AG09319 (cell line): ENCODE measurements at places on chromosomes 4 and X.

DNA sequence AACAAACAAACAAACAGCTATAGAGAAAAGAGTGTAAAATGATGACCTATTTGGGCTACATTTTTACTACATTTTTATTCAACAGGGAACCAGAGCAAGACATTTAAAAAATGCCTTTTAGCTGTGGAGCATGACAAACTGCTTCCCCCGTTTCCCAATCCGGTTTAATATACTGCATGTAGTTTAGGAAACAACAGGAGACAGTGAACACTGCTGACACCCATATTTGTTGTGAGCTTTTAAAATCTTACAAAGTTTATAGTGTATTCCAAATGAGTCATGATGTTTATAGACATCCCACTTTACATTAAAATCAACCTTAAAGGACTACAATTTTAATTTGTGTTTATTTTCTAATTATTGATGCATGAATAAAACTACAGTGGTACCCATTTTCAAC is 1238.3 kb downstream of the TECRL start:
- no peak for DNase-seq

DNA sequence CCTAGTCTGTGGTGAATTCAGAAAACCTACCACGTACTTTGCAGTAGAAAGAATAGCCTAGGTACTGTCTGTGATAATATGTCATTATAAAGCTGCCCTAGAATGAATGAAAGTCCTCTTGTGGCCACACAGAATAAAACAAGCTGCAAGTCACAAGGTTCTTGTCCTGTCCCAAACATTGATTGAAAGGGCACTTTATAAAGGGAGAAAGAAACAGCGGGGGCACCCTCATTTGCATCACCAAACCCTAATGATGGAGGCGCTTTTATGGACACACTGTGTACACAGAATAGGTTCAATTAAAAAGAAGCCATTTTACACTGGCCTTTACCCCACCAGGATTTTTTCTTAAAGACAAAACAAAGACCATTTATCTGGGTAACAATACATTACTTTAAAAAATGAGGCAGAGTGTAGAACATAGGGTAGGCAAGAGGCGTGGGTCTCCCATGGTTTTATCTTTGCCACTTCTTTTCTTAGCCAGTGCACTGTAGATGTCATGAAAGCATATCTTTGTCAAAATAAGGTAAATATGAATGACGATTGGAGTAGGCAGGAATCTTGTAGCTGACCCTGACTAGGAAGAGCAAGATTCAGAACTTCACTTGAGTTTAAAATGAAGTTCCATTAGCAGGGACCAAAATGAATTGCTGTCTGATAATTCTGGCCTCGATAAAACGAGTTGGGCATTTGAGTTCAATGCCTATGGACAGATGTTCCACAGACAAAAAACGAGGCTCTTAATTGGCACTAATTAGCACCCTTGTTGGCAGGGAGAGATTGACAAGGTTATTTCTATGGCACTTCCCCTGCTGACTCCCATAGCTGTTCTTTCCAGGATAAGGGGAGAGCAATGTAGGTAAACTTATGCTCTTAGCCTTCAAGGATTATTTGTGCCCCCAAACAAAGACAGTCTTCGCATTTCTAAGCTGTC is 365.1 kb downstream of the AFF2 start:
- no peak for DNase-seq

DNA sequence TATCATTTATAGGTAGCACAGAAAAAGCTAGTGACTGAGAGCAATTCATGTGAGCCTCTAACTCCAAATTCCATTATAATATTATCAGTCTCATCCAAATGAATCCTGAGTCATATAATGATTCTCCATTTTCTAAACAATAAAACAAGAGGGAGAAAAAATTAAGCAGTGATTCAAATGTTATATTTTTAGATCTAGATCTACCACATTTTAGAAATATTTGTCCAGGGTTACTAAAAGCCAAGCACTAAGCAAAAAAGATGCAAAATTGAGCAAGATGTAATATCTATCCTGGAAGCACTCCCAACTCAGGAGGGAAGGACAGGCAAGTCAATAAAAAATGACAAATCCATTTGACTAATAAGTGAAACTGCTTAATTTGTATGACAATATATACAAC is 172.8 kb downstream of the FBXW7 start:
- DNase-seq: no peak

GRCh38 chrX:1658071-1658491 is 43.2 kb downstream of the ASMT start:
- DNase-seq: no peak

DNA sequence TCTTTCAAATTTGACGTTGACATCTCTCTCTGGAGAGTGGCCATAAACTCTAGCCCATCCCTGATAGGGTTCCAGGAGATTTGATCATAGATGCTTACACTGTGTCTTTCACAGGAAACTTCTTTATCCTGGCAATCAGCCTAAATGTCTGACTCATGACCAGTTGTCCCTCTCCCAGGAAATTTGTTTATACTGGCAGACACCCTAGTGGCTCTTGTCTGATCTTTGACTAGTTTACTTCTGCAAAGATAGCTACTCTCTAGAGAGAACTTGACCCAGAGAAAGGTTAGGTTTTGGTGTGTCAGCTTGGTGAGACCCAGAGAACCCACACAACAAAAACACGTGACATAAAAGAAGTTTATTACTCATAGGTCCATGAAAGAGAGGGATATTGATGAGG is 509.8 kb downstream of the CENPC start:
- no peak for DNase-seq
